LHCN-M2 (cell line): ENCODE measurements at places on chromosomes 2 and 18. TPM values are rescaled to one million over a fixed set of nuclear protein-coding genes. Genes with fewer than 3 reads are reported as not detected.

DNA sequence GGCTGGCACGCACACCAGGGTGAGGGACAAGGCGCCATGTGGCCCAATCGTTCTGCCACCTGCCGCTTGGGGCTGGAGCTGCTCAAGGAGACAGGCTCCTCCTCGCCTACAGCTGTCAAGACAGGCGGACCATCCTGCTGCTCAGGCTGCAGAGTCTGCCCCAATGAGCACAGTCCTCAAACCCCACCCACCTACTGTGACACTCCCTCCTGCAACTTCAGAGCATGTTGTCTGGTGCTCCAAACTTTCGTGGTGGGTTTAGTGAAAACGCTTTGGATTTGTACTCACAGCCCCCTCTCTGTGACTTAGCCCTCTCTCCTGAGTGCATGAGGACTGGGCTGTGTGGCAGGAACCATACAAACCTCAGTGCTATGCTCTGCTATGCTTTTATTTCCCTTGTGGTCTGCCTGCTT, 23.2 kb upstream of the SLC35F6 start:
- peak; percentile 39 for DNase-seq

DNA sequence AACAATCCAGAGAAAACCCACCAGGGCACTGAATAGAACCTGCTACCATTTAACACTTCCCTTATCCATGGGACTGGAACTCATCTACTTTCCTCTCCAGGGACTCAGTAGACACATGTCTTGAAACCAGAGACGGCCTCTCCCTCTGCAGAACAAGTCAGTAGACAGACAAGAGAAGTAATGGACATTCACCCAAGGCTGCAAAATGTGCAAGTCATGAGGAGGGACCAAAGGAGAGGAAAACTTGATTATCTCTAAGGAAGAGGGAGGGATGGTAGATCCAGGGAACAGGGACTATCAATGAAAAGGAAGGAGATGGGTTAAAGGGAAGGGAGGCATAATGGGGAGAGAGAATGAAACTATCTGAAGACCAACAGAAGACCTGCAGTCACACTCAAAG, 5.3 kb upstream of the TTC39C start:
- DNase-seq, result no peak

- peak; percentile 51 for DNase-seq
These were observed 7.9 kb downstream of the PCBP1 start for GRCh38 chr2:70094978-70095719.

DNA sequence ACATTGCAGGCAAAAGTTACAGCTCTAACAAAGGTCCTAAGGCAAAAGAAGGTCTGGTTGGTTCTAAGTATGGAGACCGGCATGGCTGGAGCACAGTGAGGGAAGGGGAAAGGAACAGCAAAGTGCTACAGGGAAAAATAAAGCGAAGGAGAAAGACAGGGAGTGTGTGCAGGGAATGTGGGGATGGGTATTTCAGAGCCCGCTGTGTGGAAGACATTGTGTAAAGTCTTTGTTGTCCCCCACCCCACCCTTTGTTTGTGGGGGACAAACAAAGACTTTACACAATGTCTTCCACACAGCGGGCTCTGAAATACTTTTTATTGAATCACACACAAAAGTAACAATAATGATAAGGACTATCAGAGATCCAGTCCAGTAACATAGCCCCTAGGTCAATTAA, 28.9 kb upstream of the C2orf15 start:
- no peak for DNase-seq

DNA sequence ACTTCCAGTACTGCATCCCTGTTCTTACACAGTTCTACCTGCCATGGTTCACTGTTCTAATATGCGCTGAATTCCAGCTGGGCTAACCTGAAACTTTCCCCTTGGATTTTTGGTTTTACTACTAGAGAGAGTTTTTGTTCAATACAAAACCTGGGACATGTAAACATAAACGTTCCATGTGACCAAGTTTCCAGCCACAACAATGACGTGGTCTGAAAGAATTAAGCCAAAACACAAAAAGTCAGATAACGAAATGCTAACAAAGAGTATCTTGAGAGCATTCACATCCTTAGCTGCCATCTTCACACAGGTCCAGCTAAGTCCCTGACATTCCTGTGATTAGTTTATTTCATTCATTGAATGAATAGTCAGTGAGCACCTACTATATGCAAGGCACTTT, 467.0 kb upstream of the PKDCC start:
- DNase-seq, result peak; percentile 2

GRCh38 chr18:48129621-48130082, 199.2 kb upstream of the SMAD2 start:
- no peak for DNase-seq

DNA sequence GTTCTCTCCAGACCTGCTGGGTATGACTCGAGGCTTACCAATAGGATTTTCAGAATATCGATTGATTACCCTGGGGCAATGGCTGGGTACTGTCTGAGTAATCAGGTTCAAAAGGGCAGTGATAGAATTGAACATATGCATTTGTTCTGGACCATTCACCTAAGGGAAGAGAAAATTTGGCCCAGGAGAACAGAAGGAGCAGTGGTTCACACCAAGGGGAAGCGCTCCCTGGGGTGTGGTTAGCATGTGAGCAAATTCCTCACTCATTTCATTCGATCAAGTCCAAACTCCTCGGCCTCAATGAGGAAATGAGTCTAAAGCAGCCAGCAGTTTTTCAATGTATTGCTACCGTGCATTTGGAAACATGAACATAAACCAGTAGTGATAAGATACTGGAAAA, 55.6 kb downstream of the CYP26B1 start:
- DNase-seq, result no peak

DNA sequence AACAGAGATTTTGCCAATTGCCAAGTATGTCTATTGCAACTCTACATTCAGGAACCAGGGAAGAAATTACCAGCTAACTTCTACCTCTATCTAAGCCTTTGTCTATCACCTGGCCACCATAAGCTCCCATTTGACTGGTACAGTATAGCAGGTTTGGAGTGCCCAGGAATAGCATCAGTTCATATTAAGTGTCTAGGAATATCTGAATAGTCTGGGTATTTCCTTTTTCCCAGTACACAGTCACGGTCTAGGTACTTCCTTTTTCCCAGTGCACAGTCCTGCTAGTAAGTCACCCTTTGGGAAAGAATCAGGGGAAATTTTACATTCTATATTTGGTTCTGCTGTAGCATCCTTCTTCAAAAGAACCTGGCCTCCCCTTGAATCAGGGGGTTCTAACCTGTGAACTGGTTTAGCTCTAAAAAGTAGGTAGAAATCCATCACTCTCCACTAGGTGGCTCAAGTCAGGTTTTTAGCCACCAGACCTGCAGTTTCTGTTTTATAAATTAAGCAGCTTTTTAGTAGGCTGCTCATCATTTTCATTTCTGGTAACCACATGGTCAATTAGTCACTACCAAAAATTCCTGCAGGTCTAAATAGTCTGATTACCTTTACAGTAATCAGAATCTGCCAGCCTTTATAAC, 49.3 kb upstream of the DNAJC10 start:
- DNase-seq, result peak; percentile 31

DNA sequence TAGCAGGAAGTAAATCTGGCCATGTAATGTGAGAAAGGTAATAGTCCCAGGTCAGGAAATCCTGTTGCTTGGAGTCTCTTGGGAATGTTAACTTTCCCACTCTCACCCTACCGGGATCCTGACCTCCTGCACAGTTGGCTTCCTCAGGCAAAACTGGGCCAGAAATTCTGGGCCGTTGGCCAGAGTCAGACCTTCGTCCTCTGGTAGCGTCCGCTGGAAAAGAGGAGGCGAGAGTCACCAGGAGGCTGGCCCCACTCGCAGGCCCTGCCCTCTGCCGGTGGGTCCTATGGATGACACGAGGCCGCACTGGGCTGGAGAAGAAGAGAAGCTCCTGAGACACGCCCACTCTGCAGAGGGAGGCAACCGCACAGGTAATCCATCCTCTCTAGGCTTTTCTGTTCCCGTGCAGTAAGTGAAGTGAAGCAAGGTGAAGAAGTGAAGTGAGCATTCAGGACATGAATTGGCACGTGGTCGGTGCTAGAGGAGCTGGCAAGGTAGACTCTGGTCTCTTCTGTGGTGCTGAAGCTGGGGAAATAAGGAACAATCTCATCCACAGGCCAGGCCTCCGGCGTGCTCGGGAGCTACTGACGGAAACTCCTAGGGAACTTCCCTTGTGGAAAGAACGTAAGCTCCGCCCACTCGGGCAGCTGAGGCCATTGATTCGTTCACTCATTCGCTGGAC, 182.7 kb upstream of the GLI2 start:
- peak; percentile 32 for DNase-seq

DNA sequence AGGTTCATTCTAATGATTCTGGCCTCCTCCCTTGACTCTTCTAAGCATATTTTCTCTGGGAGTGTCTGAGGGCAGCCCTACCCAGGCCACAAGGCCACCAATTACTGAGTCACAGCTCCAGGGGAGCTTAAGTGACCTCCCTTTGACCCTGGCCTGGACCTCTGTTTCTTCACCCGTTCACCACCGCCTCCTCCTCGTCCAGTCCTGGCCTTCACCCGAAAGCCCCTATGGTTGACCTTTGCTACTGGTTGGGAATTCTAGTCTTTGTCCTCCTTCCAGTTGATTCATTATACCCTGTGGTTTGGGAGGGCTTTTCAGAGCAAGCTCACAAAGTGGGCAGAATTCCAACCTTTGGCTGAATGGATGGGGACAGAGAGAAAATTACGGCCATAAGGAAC, 72.6 kb downstream of the NRP2 start:
- peak; percentile 90 for DNase-seq

DNA sequence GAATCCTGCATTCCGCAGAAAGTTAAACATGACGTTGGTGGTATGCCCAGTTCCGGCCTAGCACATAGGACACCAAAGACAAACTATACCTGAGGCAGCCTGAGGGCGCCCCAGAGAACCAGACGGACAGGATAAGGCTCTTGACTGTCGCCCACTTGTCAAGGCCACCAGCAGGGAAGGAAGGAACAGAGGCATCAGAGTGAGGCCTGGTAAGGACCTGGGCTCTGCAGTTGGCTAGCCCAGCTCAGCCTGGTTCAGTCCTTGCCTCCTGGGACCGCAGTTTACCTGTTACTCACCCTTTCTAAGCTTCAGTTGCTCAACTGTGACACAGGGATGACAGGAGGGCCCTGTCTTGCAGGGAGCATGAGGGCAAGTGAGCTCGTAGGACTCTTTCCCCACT, 82.1 kb downstream of the ACTR2 start:
- DNase-seq, result no peak

- DNase-seq, result peak; percentile 47
These were observed 182.7 kb downstream of the RPIA start for GRCh38 chr2:88874063-88874657.

- DNase-seq, result no peak
These were observed 23.3 kb upstream of the RMC1 start for GRCh38 chr18:23479829-23480505.

- DNase-seq, result peak; percentile 50
These were observed 136.1 kb downstream of the SMAD7 start for GRCh38 chr18:48814490-48815178.

DNA sequence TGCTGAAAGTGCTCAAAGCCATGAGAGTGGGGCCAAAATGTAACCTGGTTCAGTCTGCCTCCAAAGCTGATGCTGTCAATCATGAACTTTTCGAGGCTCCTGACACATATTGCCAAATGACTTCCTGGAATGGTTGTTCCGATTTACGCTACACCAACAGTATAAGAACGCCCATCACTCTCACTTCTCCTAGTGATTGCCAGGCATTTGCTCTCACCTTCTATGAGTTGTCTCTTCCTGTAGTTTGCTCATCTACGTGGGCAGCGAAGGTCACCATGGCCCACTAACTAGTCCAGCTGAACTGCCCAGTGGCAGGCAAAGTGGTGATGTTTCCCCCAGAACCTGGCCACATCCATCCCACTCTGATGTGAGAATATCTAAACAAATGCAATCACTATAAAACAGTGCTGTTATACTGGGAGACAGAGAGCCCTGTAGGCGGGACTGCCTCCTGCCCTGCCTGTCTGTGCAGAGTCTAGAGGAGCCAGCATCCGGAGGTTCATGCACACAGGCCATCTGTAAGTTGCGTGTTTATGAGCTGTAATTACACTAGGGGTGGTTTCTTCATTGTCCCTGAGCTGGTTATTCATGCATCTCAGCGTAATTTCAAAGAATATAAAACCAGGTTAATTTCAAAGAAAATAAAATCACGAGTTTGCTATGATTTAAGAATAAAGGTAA, 8.8 kb upstream of the CABLES1 start:
- DNase-seq, result no peak

GRCh38 chr2:119319593-119319992, 47.0 kb downstream of the C2orf76 start:
- no peak for DNase-seq

GRCh38 chr2:145860083-145860482, 1340.2 kb upstream of the ZEB2 start:
- DNase-seq, result peak; percentile 5

DNA sequence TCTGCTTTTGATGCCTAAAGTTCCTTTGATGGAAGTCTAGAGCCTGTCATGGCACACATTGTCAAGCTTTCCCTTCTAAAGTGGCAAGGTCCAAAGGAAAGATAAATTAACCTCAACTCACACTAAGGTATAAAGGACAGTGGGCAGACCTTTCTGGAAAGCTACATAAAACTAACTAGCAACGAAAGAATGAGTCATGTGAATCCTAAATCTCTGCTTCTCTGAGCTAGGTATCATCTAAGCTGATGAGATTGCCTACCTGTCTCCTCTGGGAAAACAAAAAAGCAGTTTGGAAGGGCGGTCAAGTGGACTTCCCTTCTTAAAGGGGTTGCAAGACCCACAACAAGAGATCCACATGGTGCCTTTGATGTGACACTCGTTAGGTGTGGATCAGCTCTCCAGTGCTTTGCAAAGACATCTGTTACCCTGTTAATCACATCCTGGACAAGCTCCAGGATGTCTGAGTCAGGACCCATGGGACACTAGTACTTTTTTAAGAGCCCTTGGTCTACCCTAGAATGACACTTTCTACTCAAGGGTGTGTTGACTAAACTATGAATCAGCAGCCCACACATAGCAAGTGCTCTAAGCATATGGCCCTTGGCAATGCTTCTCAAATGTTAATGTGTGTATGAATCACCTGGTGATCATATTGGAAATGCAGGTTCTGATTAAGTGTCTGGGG, 173.5 kb downstream of the ALK start:
- DNase-seq, result peak; percentile 100

GRCh38 chr2:165863810-165864261, 69.8 kb upstream of the GALNT3 start:
- DNase-seq, result no peak

GRCh38 chr2:64697297-64698176, 43.8 kb upstream of the SERTAD2 start:
- DNase-seq, result no peak

The MC5R gene
- total RNA-seq, result not detected in 2 replicates

The CCBE1 gene
- total RNA-seq, result 54.9 and 92.6 TPM in 2 replicates

The GPR35 gene
- total RNA-seq, result 0.11 and 1.0 TPM in 2 replicates

The ACMSD gene
- total RNA-seq, result not detected in 2 replicates

The CCNYL1 gene
- 4.4 and 7.2 TPM in 2 replicates for total RNA-seq

The KCNG2 gene
- 0.06 and 0.13 TPM in 2 replicates for total RNA-seq

The LYPD6B gene
- total RNA-seq, result 12.1 and 14.6 TPM in 2 replicates

The SOX11 gene
- total RNA-seq, result 7.4 and 12.1 TPM in 2 replicates

The LAMA1 gene
- total RNA-seq, result 1.4 TPM in 2 replicates

The ADRA2B gene
- total RNA-seq, result not detected in 2 replicates

The NEU2 gene
- total RNA-seq, result not detected in 2 replicates

The TNFRSF11A gene
- total RNA-seq, result 0.06 TPM in 2 replicates
